Activated T-cell treated with anti-CD3 and anti-CD28 coated beads, Interleukin-2, amount 50 U/mL, for 48 hours (primary cell): ENCODE measurements at places on chromosomes 3 and 15.

- DNase-seq: no peak
Observed at GRCh38 chr3:24259901-24260512, 234.6 kb downstream of the THRB start.

- DNase-seq: no peak
Observed at GRCh38 chr3:173743516-173743915, 346.0 kb downstream of the NLGN1 start.

DNA sequence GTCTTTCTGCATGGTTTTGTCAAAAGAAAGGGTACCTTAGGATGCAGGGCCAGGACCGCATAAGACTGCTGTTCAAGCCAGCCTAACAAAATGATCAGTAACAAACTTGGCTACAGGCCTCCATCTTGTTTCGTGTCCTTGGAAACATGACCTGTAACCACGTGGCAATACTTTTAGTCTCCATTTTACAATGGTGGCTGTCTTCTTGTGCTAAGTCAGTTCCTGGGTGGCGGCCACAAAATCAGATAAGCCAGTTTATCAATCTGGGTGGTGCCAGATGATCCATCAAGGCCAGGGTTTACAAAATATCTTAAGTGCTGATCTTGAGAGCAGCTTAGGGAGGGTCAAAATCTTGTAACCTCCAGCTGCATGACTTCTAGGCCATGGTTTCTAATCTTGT, 57.1 kb upstream of the GK5 start:
- DNase-seq: no peak

DNA sequence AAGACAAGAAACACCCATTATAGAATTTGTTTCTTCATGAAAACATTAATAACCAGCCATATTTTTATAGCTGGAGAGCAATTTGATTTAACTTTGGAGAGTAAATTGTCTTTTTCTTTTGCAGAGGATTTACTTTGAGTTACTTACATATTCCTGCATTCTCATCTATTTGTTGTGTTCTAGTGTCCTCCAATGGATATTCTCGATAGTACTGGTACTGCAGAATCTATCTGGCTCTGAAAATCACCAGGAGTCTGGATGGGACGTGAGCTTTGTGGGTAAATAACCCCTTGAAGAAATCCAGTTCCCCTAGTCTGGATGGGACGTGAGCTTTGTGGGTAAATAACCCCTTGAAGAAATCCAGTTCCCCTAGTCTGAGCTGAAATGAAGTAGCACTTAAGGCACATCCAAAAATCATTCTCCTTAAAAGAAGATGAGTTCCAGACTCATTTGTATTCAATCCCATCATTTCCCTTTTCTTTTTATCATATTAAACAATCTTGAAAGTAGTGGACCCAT, 294.1 kb upstream of the UBE2E2 start:
- DNase-seq: no peak

DNA sequence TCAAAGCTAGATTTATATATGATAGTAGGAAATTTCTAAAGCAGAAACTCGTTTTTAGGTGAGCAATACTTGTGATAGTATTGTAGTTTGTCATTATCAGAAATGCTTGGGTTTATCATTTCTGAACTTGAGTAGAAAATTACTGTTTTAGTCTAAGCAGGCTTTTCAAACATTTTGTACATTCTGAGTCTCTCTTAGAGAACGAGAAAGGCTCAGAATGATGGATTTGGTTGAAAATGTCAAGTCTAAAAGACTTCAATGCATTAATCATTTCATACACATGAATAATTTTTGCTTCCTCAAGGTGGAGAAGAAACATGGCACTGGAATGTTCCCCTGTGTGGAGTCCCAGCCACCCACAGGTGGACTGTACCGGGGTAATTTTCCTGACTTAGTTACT, 387.1 kb downstream of the NAALADL2 start:
- no peak for DNase-seq

- DNase-seq: no peak
Observed at GRCh38 chr3:171169443-171169842, 142.9 kb upstream of the SLC2A2 start.

- DNase-seq: no peak
Observed at GRCh38 chr3:72116226-72116625, 331.3 kb upstream of the PROK2 start.

- no peak for DNase-seq
Observed at GRCh38 chr3:25432176-25432720, 4.2 kb downstream of the RARB start.

- peak; percentile 56 for DNase-seq
Observed at GRCh38 chr3:69079269-69080159, 651 bp downstream of the UBA3 start.

DNA sequence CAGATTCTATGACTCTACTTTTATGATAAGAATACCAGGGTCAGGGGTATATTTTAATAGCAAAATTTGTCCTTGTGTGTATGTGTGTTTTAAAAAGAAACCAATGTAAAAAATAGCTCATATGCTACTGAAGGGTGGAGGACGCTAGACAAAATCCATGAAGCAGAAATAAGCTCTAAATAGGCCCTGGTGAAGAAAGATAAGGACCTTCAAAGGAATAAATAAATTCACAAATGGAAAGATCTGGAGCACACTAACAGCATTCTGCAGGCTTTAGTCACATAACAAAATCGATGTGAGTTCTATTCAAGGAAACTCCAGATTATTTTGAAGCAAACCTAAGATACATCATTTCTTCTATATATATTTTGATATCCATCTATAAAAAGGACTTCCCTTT, 27.2 kb upstream of the ATP11B start:
- no peak for DNase-seq

DNA sequence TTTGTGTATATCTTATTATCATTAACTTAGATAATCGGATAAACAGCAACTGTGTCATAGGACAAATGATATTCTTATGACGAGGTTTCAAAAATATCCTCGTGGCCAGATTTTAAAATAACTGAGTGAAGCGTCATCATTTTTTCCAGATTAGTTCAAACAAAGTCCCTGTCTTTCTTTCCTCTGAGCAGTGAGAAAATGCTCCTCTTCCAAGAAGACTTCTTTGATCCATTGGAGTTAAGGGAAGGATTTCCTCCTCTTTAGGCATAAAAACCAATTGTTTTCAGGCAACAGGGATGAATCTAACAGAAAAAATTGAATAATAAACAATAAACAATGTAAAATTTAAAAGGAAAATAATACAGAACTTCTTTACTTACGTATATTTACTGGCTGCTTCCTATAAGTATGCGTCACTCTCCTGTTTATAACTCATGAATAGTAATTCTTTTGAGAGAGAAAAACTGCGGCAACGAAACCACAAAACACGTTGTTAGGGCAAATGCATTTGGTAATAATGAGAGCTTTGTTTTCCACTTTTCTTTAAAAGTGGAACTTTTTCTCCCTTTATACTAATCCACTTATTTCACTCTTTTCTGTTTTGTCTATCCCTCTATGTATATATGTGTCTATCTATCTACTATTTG, 419.4 kb upstream of the ONECUT1 start:
- DNase-seq: no peak

GRCh38 chr15:76903251-76903681, 1.9 kb downstream of the SCAPER start:
- DNase-seq: no peak

GRCh38 chr3:69540706-69541581, 155.1 kb upstream of the FRMD4B start:
- no peak for DNase-seq

- no peak for DNase-seq
Observed at GRCh38 chr3:129348734-129349133, 70.1 kb downstream of the HMCES start.

DNA sequence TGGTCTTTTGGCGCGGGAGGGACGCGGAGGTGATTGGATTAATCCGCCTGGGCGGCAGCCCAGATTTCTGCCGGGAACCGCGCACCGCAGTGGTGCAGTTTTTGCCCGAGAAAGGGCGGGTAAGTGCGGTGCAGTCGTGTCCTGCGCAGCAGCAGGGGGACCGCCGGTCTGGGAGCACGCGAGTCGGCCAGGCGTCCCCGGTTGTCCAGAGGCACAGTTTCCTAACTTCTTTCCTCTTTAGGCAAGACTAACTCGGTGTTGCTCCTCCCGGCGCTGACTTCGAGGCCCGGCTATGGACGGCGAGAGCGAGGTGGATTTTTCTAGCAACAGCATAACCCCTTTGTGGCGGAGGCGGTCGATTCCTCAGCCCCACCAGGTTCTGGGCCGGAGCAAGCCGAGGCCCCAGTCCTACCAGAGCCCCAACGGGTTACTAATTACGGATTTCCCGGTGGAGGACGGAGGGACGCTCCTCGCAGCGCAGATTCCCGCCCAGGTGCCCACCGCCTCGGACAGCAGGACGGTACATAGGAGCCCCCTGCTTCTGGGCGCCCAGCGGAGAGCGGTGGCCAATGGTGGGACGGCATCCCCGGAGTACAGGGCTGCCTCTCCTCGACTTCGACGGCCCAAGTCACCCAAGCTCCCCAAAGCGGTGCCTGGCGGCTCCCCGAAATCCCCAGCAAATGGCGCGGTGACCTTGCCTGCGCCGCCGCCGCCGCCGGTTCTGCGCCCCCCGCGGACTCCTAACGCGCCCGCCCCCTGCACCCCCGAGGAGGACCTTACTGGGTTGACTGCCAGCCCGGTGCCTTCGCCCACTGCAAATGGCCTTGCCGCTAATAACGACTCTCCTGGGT, 736 bp downstream of the ARHGEF26 start:
- DNase-seq: peak; percentile 45

DNA sequence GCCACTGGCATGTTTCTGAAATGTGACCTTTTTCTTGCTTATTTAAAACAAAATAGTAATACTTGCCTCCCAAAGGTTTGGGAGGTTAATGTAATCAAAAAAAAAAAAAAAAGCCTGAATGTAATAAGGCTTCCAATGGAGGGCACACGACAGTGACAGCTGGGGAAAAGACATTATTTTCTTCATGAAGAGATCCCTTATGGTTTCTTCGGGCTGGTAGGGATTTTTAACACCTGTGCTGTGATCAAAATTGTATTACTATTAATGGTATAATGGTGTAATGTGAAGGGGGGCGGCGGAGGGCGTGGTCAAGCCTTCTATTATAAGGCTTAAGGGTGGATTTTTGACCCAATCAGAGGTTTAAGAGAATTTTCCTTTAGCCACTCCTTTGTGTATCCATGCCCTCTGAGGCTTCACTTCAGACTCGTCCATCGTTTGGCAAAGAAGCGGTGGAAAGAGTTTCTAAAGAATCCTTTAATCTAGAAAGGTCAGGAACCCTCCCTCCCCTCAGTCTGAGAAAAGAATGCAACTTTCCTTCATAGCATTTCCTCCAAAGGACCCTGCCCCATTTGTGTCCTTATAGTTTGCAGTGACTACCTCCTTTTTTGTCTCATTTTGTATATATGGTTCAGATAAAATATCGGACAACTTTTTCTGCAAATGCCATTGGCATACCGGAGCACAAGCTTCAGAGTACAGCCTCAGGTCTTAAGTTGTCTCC, 89.5 kb upstream of the CHD2 start:
- DNase-seq: peak; percentile 62

DNA sequence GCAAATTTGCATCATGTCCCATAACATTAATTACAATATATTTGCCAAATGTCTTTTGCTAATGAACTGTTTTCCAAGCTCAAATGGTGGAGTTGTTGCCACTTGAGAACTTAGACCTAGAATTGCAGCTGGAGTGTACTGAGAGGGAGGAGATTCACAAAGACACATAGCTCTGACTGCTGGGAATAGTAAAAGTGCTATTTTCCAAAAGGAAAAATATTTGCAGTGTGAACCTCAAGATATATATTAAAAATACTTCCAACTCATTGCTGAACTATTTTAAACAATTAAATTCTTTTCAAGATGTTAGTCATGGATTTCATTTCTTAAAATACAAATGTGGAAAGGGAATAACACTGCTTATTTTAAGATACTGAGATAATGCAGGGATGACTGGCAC, 666.8 kb upstream of the ARPP21 start:
- DNase-seq: no peak

DNA sequence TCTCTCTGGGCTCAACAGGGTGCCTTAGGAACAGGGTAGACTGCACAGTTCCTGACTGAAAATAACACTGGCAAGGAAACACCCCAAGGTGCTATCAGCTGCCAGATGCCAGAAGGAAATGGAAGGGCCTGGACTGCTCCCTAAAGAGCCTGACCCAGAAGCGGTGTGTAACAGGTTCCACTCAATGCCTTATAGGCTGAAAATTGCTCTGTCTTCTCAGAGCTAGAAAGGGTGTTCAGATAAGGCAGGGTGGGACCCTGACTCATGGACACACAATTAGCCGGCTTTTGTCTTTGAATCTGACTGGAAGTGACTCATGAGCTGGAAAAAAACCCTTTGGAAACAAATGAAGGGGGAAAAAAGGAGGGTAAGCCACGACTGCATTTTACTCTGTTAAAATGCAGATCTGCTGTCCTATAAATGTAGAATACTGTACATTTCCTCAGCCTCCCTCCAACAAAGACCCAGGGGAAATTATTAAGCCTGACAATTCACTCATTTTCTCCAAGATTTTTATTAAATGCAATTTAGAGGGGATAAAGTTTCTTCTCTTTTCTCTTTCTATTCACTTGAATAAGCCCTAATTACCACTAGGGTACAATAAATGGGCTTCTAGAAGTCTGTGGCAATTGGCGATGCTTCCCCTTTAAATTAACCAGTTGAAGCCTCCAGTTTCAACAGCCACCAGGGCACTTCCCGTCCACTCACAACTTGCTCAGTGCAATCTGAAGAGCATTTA, 160.2 kb upstream of the TBL1XR1 start:
- DNase-seq: no peak

GRCh38 chr3:32888739-32889138, 62.7 kb upstream of the CCR4 start:
- no peak for DNase-seq

GRCh38 chr15:63979262-63979793, 67.0 kb downstream of the DAPK2 start:
- no peak for DNase-seq

DNA sequence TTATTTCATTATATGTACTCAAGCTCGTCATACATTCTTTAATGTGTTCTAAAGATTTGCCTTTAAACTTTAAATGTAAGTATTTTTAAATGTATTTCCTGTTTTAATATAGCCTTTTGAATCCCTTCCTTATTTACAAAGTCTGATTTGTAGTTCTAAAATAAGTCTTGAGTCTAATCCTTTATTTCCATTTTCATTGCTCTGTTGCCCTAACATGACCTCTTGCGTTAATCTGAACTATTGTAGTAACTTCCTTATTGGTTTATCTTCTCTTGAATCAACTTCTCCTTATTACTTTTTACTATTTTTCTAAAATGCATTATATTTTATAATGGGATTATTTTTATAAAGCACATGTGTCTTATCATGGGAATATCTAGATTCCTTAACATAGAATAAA, 24.0 kb downstream of the KNL1 start:
- no peak for DNase-seq

GRCh38 chr15:55784286-55784685, 41.3 kb upstream of the PRTG start:
- no peak for DNase-seq

GRCh38 chr15:33055962-33056361, 138.6 kb downstream of the FMN1 start:
- no peak for DNase-seq

DNA sequence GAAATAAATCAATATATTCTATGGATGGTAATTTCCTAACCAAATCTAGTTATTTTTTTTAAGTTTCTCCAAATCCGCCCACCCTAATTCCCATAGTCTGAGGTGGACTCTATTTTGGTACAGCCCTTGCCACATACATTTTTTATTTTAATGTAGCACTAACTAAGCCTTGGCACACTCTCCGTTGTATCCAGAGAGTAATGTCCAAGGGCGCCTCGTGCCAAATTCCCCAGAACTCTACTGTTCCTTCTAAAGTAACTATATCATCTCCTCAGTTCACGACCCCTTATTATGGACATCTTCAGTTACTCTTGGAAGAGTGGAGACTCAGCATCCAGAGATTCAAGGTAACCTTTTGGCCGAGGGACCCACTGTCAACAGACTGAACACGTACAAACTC, 1.3 kb downstream of the VGLL3 start:
- no peak for DNase-seq
